ENCODE measurements at places on chromosomes 3 and 15.
A peak's percentile ranks its signal among the peaks of the same experiment; 100 is the strongest.

DNA sequence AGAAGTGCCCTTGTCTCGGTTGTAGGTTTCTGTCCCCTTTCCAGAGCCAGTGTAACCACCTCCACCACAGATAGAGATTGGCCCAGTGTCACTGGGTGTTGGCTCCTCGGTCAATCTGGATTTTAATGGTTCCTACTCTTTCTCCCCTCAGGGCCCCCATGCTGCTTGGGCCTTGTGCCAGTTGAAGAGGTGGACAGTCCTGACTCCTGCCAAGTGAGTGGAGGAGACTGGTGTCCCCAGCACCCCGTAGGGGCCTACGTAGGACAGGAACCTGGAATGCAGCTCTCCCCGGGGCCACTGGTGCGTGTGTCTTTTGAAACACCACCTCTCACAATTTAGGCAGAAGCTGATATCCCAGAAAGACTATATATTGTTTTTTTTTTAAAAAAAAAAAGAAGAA lies 75.2 kb downstream of the BOC start:
- DNase-seq = no peak

GRCh38 chr3:189975391-189975990 lies 145.2 kb downstream of the P3H2 start:
- DNase-seq = no peak

DNA sequence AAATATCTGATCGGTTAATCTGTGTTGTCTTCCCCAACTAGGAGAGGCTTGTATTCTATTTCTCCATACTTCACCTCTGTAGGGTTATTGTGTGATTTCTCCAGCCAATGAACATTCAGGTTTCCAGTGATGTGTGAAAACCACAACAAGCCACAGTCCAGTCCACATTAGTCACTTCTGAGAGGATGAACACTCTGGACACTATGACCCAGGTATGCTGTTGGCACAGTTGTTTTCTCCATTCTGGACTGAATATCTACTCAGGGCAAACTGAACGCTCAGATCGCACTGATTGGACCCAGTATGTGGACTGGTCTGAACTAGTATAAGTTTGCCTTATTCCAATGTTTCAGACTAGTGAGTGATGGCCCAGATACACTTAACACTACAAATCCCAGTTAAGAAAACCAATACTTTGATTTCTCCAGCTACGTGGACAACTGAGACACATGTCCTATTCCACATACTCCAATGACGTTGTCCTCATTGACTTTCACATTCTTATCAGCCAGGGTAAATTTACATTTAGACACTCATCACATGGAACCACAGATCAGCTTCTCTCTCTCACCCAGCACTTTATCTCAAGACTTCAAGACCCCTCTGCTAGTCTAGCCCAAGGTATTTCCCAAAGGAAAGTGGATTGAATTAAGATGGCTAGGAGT lies 587.4 kb upstream of the SGO1 start:
- no peak for DNase-seq

DNA sequence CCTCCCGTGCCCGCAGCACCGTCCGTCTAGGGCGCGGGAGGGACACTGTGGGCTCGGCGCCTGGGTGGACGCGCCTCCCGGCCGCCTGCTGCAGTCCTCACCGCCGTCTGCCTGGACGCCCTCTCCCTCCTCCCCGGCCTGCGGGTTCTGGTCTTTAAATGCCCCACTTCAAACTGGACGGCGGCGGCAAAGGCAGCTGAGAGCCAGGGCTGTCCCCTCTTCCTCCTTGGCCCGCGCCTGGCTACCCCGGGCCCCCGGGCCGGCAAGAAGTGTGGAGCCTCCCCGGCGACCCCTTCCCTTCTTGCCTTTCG lies 426 bp downstream of the CBLB start:
- DNase-seq = peak; percentile 25

DNA sequence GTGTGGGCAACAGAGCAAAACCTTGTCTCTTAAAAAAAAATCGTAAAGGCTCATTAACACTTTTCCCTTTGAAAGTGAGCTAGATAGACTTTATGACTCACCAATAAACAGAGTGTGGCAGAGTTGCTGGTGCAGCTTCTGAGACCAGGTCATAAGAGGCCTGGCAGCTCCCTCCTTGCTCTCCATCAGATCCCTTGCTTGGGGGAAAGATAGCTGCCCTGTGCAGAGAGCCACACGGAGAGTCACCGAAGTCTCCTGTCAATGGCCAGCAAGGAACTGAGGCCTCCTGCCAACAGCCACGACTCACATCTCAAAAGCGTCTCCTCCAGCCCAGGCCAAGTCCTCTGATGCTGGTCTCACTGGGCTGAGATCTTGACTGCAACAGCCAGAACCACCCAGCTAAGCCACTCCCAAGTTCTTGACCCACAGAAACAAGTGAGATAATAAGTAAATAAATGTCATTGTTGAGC lies 8.7 kb upstream of the GP9 start:
- no peak for DNase-seq

- DNase-seq = no peak
These were observed 453.9 kb downstream of the SQOR start for GRCh38 chr15:46088486-46089445.

GRCh38 chr3:4546346-4547178 lies 53.4 kb downstream of the ITPR1 start:
- DNase-seq = no peak

DNA sequence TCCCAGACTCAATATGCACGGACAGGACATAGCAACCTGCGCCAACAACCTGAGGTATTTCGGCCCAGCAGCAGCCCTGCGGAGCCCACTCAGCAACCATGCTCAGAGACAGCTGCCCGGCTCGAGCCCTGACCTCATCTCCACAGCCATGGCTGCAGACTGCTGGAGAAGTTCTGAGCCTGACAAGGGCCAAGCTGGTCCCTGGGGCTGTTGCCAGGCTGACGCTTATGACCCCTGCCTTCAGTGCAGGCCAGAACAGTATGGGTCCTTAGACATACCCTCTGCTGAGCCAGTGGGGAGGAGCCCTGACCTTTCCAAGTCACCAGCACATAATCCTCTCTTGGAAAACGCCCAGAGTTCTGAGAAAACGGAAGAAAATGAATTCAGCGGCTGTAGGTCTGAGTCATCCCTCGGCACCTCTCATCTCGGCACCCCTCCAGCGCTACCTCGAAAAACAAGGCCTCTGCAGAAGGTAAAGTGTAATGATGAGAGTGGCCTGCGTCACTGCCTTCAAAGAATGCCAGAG lies 25.5 kb downstream of the TMEM41A start:
- DNase-seq = no peak

GRCh38 chr3:69231929-69232440 lies 109.6 kb upstream of the LMOD3 start:
- DNase-seq = no peak

- peak; percentile 77 for DNase-seq
These were observed 53.7 kb downstream of the BDH1 start for GRCh38 chr3:197501879-197502620.

- DNase-seq = peak; percentile 97
These were observed at the start of gene INTS14 for GRCh38 chr15:65610871-65611718. Gene INTS14 (minus strand): TSS chr15:65611131. CDS start chr15:65607380, 3,751 bp downstream.

DNA sequence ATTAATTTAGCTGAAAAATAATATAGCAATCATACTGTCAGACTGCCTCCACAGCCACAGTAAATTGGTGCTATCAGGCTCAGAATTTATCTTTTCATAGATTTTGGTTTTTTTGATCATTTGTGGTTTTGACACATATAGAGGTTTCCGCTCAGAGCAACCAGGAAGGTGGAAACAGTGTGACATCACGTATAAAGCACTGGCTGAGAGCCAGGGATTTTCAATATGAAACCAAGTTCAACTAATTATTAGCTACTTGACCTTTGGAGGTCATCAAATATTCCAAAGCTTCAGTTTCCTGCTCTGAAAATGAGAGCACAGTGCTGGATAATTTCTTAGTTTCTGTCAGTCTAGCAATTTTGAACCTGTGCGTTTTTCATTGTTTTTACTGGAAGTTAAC lies 433.8 kb upstream of the SUCLG2 start:
- peak; percentile 30 for DNase-seq

- DNase-seq = no peak
These were observed 8.5 kb downstream of the UACA start for GRCh38 chr15:70754862-70755261.

- DNase-seq = peak; percentile 97
These were observed 63.0 kb downstream of the SH3BP5 start for GRCh38 chr3:15269091-15269989.

GRCh38 chr3:184571750-184572377 lies 10.3 kb downstream of the EPHB3 start:
- no peak for DNase-seq

DNA sequence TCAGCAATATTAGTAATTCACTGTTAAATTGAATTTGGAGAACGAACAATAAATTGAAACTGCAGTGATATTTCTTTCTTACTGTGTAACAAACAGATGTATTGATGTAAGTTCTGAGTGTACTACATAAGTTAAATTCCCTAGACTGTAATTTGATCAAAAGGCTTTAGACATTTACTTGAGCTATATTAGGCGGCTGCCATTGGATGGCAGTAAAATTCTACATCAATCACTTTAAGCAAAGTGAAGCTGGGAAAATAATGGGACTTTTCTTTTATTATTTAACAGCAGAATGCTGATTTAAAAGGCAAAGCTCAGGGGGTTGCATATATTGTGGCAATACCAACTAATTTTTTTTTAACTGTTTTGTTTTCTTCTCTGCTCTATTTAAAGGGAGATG lies 212.6 kb upstream of the PLSCR5 start:
- DNase-seq = no peak

DNA sequence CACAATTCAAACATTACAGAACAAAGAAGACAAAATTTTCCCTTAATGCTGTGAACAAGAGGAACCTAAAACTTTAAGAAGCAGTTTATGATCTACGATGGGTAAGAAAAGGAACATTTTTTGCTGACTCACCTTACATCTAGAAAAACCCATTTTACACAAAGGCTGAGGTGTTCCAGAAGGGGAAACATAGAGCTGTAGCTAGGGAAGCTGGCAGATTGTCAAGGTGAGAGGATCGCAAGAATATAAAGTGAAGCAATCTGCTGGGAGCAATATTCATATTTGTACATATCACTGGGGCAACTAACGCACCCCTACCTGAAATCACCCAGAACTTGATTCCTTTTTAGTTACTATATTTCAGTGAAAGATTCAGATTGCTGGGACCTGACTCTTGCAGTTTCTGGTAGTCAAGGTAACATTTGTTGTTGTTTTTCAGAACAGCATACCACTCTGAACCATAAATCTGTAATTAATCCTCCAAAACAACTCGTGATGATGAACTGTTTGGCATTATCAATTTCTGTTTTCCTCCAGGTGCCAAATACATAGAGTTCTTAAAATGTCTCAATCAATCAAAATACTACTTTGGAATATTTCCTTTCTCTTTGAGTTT lies 184.1 kb upstream of the LRRC3B start:
- no peak for DNase-seq

DNA sequence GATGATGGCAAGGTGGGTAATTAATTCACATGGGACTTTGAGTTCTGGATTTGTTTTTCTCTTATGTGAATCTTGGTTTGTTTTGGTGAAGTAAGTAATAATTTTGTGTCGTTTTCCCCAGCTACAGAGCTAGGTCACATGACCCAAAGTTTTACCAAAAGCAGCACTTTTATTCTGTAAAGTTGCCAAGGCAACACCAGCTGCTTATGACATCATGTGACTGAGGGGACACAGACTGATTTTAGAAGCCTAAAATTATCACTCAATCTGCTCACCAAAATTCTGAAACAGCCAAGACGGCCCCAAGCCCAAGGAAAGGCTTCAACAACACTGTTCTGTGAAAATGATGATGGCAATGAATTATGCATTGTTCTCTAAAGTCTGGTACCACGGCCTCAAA lies 63.9 kb downstream of the MEX3B start:
- DNase-seq = no peak

DNA sequence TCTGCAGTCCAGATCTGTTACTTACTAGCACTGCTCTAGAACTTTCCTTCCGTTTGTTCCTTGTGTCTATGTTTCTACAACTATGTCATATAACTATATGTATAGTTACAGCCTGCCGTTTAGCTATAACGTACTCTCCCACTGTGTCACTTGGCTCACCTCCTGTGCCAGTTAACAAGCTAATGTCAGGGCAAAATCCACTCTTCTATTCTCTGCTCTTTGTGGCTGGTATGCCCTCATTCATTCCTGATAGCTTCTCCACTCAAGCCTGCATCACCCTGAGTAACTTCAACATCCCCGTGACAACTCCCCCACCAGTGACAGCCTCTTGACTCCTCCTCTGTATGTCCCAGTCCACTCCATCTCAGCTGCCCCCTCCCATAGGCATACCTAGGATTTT lies 229.2 kb downstream of the TJP1 start:
- no peak for DNase-seq

GRCh38 chr3:189728915-189729314 lies 97.7 kb downstream of the TP63 start:
- no peak for DNase-seq

DNA sequence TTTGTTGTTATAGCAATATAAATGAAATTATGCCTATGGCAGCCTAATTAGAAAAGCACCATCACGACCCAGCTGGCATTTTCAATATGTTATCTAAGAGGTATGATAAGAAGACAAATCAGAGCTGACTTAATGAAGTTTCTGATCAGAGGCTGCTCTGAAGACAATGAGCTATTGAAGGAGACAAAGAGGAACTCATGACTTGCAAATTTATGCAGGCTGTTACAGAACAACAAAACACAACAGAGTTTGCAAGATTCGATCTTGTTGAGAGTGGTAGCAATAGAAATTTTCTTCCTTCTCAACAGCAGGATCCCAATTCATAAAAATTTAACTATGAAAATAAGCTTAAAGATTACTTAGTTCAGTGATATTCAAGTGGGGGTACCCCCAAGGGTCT lies 7.7 kb downstream of the CCDC54 start:
- no peak for DNase-seq

DNA sequence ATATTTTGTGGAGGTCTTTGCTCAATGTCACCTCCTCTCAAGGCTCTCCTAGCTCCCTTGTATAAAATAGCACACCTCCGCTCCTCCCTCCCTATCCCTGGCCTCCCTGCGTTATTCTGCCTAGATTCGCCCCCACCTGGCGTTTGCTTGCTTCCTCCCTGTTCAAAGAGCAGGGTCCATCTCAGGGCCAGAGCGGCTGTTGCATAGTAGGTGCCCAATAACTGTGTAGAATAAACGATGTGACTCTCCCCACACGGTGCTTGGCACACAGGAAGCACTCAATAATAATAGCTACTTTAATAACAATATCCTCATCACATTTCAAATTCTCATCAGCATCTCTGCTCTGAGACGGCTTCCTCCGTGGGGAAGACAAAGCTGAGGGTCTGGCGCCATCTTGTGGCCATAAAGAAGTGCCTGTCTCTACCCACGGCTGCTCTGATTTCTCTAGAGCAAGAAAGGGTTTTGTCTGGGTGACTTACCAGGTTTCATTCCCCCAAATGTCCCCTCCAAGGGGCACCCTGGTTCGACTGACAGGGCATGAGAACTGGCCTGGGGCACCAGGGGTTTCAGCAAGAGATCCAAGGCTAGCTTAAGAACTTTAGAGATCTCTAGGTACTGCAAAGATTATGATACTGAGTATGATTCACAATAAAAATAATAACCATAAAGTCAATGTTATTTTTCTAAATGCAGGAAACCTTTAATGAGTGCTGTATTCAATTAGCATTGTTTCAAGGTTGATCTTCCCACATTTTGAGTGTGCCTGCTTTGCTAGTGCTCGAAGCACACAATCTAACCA lies 16.1 kb downstream of the CD276 start:
- peak; percentile 83 for DNase-seq
